Forelimb muscle (tissue), 1 donor: ENCODE measurements at places on chromosomes 4 and X. TPM values are rescaled to one million over a fixed set of nuclear protein-coding genes. Genes with fewer than 3 reads are reported as not detected.

The NDST4 gene
- polyA plus RNA-seq, result 1.0 TPM

The LUZP4 gene
- not detected for polyA plus RNA-seq

The HS3ST1 gene
- 0.05 TPM for polyA plus RNA-seq

DNA sequence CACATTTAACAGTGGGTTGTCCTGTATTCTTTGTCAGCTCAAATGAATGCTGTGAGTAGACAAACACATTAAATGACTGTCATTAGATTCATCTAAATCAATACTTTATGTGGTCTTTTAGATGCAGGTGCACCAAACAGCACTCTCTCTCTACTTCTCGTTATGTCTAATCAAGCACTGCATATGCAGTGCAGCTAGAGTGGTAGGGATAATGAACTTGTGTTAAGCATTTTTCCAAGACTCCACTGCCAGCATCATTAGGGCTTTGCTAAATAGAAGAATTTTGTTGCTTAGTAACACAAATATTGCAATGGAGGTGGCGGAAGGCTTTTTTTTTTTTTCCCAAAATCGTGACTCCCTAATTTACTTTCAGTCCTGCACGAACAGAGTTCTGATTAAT lies 447.0 kb upstream of the GALNT7 start:
- no peak for DNase-seq

DNA sequence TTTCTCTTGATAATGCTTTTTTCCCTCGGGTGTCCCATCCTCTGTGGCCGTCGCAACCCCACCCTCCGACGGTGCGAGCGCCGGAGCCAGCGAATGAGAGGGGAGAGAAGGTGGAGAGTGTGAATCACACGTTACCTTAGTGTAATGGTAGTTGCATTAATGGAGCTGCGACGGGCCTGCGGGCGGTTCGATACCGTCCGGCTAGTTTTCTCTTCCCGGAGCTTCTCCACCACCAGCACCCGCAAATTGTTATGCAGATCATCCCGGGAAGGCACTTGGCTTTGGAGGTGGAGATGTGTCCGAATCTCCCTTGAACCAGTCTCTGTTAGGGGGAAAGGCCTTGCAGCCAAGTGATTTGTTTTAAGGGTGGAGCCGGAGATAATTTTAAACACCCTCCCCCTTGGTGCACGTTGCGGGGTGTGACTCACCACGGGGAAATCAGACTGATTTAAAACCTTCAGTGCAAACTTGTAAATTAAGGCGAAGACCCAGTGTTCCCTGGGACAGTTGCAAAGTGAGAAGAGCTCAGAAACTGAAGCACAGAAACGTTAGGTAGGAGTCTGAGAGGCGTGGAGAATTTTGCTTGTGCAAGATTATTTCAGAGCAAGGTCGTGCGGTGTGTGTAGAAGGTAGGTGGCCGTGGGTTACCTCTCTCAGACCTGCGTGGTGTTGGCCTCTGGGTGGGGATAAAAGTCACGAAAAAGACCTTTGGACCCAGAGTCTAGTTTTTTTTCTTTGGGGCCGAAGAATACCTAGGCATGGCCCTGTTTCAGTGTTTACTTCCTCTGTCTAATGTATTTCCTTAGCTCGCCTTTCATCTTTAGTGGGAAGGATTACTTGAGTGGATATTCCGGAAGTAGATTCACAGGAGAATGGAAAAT lies 1.3 kb downstream of the AFF1 start:
- no peak for DNase-seq

DNA sequence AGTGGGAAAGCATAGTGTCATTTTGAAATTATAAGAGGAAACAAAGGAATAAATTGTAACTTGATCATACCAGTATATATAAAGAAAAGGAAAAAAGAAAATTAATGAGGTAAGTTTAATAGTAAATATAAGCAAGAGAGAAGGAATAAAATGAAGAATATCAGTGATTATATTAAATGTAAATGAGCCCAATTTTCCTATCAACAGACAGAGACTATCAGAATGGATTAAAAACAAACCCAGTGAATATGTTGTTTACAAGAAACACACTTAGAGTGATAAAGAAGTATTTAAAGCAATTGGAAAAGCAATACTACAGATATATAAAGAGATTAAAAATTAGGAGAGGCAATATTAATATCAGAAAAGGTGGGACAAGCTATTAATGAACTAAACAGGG lies 28.8 kb upstream of the RHOH start:
- DNase-seq, result no peak
